Bronchial epithelial cell (primary cell): ENCODE measurements at places on chromosomes 5 and 9.

DNA sequence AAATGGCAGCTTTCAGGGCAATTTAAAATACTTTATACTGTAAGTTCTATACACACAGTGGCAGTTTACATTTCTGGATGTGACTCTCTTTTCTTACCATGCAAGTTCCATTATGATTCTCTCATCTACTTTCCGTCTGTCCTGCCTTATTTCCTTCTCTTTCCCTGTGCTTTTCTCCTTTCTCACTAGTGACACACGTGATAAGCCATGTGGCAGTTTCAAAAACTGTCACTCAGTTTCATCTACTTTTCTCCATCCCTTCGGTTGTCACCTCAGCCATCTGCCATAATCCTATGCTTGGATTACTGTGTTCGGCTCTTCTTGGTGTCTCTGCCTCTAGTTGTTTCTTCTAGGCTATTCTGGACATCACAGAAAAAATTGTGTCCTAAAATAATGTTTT lies 46.8 kb upstream of the ATG10 start:
- no peak for DNase-seq

DNA sequence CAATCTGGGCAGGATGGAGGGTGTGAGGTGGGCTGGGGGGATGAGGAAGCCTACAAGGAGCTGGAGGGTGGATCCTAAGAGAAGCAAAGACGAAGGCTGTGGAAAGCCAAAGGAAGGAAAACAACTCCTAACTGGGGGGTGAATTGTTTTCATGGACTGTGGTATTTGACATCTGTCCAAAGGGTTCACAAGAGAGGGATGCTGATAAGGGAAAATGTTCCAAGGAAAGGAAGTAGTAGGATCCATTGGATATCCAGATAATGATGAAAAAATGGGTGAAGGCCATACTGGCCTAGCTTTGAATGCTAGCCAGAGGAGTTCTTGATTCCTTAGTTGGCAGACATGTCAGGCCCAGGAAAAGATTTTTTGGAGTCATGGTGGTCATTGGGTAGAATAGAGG lies 51.8 kb upstream of the FOXI1 start:
- no peak for DNase-seq

- peak; percentile 56 for DNase-seq
Observed at GRCh38 chr5:149646564-149646963, 65.3 kb downstream of the ARHGEF37 start.

DNA sequence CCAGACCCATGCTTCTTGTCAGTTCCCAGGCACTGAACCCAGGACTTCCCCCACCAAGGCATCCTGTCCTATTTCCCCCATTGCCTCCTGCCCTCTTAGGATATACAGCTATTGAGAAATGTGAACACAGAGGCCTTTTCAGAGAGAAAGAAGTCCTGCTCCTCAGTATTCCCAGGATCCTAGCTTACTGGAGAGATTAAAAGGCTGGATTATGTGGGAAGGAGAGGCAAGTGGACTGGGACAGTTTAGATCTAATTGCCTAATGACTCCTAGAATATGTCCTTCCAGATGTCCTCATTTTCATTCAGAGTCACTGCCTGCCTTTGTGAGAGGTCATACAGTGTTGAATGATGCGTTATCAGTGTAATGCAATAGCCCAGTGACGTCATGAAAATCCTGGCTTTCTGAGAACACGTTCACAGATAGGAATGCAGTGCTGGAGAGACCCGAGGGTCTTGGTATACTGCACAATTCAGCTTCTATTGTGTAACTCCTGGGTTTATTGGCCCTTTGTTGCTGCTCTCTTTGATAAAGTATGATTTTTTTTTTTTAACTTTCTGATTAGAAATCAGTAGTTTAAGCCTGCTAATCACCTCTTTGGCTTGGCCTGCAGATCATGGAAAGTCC lies 26.2 kb downstream of the WWC1 start:
- DNase-seq: peak; percentile 93

DNA sequence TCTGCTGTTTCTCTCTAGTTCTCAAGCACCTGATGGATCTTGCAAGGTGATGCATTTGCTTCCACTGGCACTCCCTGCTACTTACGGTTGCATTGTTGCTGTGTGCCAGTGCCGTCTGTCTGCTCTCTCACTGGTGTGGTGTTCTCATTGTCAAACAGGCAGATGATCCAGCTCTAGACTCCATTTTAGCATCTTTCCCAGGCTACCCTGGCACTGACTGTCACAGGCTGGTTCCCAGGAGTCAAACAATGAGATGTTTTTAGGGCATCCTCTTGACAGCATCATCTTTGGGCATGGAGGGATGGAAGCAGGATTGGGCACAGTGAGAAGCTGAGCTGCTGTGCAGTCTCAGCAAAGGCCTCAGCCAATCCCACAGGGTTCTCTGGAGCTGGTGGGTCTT lies 12.9 kb downstream of the MTRR start:
- DNase-seq: no peak

DNA sequence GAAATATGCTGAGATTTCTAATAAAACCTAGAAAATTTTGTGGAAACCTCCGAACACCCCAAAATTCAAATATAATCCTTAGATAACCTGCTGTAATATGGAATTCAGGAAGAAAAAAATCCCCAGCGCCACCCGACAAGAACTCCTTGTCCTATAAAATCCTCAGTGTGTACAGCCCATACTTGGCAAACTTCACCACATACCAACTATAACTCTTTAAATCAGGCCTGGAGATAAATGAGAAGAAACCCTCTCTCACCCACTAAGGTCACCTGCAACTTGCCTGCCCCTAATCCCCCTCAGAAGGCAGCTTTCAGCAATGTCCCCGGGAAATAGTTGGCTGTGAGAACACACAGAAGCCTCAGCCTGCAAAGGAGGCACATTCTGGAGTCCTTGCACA lies 90.5 kb downstream of the SH3TC2 start:
- no peak for DNase-seq

DNA sequence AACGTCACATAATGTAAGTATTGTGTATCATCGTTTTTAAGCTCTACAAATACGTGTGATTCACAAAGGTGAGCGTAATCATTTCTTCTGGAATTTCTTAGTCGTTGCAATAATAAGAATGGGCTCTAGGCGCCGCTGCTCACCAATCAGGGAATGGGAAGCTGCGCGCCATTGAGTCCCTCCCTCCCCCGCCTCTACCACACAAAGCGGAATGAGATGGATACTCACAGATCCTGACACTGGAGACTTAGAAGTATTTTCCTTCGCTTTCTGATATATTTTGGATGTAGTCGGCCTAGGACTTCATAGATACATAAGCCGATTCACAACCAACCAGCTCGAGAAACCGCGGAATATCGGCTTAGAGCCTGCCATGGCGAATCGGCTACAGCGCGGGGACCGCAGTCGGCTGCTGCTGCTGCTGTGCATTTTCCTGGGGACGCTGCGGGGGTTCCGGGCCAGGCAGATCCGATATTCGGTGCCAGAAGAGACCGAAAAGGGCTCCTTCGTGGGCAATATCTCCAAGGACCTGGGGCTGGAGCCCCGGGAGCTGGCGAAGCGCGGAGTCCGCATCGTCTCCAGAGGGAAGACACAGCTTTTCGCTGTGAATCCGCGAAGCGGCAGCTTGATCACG lies at the start of gene PCDHGA11:
Gene PCDHGA11 (plus strand): TSS at position 197 of the 634 bp plus-strand sequence. CDS start 177 bp downstream, at position 374.
- DNase-seq: peak; percentile 59

DNA sequence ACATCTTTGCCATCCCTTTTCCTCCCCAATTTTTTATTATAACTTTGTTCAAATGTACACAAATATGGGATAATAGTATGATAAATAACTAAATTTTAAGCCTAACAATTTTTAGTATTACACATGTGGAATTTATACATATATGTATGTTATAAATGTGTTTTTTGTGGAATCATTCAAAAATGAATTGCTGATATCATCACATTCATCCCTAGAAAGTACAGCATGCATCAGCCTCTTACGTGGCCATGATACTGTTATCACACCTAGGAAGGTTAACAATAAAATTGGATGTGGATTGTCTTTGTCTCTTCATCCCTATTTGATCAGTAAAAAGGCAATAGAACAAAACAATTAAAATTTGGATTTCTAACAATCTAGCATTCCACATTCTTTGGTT lies 73.7 kb upstream of the DAP start:
- DNase-seq: no peak

DNA sequence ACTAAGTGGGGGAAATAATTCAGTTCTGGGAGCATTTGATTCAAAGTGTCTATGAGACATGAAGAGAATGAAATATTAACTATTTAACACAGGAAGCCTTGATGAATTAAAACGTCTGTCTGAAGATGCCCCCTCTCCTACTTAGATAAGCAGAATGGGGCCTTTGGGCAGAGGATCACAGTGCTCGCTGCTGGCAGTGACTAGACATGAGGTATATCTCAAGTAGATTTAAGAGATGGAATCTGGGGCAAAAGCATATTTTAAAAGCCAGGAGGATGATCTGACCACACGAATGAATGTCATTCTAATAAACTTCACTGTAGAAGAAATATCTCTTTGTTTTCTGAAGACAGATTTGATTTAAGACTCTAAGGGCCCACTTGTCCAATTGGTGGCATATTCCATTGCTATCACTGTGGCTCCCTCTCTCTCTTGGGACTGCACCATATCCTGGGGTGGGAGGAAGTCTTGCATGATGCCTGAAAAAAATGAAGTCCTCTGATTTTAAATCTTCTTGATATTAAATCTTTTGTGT lies 254.0 kb downstream of the MAN2A1 start:
- no peak for DNase-seq

- peak; percentile 0 for DNase-seq
Observed at GRCh38 chr5:104800440-104801048, 1238.0 kb upstream of the NUDT12 start.

GRCh38 chr9:131396626-131397025 lies 2.7 kb downstream of the PRRC2B start:
- no peak for DNase-seq

- DNase-seq: peak; percentile 37
Observed at GRCh38 chr5:109388407-109388806, 21.4 kb downstream of the PJA2 start.

- DNase-seq: no peak
Observed at GRCh38 chr5:66645039-66645438, 48.8 kb downstream of the MAST4 start.

DNA sequence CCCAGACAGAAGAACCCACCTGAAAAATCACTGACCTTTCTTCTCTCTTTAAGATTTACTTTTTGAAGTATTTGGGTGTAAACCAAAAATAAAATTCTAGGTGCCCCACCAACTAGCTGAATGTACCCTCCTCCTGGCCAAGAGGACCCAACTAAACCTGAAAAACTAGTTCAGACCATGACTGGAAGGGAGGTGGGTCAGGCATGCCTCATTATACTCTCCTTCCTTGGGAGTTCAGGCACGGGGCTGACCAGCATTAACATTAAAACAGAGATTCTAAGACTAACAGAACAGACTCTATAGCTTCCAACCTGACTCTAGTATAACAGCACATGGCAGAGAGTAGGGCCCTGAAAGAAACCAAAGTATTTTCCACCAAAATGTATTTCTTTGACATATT lies 61.4 kb downstream of the CERT1 start:
- peak; percentile 46 for DNase-seq

DNA sequence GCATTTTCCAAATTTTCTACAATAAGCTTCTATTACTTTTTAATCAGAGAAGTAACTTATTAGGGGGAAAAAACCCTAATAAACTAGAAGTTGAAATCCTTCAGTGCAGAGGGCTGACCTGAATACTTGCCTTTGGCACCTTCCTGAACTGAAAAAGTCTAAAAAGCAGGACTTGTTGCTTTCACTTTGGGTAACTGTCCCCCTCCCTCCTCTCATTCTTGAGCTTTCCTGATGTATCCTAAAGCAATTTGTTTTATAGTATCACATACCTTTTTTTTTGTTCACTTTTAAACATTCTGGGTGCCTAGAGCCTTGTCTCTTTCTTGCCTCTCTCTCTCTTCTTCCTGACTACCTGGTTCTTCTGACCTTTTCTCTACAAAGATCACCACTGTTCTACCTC lies 64.0 kb upstream of the ERBIN start:
- no peak for DNase-seq

DNA sequence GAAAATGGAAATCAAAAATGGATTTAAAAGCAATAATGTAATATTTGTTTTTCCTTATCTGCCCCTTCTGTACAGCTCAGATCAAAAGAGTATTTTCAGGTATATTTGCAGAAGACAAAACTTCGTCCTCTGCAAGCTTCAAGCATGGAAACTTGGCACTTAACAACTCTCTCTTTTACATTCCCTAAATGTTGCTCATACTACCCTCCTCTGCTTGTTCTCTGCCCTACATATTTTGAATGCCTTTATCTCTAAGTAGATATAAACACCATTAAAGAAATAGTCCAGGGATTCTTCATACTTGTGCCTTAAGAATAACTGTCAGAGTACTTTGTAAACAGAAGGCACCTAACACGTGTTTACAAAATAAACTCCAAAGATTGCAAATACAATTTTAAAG lies 19.2 kb upstream of the SMC2 start:
- DNase-seq: peak; percentile 63

DNA sequence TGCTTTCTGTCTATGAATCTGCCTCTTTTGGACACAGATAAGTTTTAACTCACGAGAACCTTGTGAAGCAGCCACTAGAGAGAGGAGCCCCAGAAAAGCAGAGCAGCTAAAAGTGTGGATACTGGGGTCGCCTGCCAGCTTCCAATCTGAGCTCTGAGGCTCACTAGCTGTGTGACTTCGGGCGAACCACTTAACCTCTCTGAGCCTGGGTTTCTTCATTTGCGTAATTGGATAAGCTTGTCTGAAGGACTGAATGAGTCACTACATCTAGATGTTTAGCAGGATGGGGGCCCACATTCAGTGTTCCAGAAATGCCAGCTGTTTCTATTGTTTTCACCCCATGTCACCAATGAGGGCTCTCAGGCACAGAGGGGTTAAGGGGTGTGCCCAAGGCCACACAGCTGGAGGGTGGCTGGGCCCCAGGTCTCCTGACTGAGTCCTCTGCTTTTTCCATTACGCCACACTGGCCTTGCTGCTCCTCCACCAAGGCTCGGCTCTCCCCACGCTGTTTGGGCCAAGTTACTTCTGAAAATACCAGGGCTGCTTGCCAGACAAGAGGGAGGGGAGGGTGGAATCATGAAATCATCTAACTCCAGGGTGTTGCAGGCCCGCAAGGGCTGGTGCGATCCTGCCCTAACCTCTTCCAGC lies 36.2 kb downstream of the SH3PXD2B start:
- peak; percentile 93 for DNase-seq

GRCh38 chr9:73125651-73126050 lies 26.0 kb upstream of the ANXA1 start:
- peak; percentile 94 for DNase-seq

GRCh38 chr5:55188656-55189540 lies 15.9 kb upstream of the CDC20B start:
- no peak for DNase-seq

DNA sequence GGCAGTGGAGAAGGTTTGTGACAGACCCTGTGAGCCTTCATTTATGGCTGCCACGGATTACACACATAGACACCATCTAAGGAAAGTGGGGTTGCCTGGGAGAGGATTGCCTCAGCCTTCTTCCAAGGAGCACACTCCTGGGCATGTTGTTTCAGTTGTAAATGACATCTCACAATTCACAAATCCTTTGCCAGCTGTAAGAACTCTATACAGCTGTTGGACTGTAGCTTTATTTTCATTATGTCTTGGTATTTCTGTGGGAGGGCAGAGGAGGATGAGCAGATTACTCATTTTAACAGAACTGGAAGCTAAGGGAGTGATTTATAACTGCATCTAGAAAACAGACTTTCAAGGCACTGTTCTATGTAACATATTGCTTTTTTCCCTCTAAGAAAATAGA lies 25.6 kb downstream of the MELK start:
- no peak for DNase-seq

GRCh38 chr5:116507941-116508655 lies 66.5 kb downstream of the SEMA6A start:
- DNase-seq: no peak

GRCh38 chr5:6850106-6850432 lies 136.8 kb downstream of the TENT4A start:
- no peak for DNase-seq

GRCh38 chr9:112166176-112167140 lies 8.6 kb downstream of the SUSD1 start:
- peak; percentile 84 for DNase-seq
